Germinal center (tissue), 1 donor: ENCODE measurements at places on chromosomes 2 and 18.

GRCh38 chr18:7367336-7367735, 136.4 kb downstream of the LRRC30 start:
- no peak for DNase-seq

- no peak for DNase-seq
Observed at GRCh38 chr2:99852376-99852934, 289.9 kb downstream of the AFF3 start.

DNA sequence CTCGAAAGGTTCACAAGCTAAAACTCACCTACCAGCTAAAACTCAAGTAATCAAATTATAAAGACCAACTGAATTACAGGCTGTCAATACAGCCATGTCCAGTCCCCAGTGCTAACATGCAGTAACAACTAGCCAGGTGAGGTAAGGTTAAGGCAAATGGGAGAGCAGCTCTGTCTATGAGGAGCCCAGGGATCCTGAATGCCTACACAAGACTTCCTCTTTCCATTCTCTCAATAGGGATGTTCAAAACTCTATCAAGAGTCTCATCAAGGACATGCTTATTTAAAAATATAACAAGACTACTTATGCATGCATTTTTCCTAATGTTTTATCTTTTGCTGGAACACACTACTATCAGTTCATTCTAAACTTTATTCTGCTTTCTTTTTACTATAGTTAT, 20.4 kb downstream of the REV1 start:
- DNase-seq = no peak

DNA sequence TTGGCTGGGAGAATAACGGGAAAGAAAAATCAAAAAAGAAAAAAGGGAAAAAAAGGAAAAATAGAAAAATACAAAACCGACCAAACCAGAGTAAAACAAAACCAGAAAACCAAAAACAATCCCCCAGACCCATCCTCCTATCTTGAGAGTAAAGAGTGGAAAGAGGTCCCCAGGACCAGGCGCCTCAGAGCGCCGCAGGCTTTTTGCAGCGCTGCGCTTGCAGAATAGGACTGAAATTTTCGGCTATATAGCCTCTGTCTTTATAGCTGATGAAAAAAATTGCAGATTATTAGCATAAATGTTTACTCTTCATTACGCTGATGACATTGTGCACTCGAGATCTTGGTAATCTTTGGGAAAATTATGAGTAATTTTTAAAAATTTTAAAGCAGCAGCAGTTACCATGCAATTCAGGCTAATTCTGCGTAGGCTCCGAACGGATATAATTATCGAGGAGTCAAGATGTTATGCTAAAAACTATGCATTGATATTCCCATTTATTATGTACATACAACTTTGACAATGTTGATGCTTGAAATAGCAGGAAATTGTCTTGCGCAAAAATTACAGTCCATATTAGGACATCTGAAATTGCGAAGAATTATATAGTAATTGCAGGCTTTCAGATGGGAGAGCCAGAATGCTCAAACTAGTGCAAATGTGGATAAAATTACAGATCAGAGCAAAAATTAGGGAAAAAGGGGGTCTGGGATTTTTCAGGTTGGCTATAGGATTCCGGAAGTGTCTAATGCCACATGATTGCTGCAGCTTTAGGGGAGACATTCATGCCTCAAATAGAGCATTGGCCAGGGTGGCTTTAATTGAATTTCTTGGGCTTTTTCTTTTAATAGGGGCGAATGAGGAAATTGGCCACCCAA, 8.3 kb downstream of the DLX1 start:
- no peak for DNase-seq

- DNase-seq = no peak
Observed at GRCh38 chr2:195590199-195590860, 66.7 kb upstream of the SLC39A10 start.

- no peak for DNase-seq
Observed at GRCh38 chr2:8409461-8410260, 272.2 kb upstream of the ID2 start.

DNA sequence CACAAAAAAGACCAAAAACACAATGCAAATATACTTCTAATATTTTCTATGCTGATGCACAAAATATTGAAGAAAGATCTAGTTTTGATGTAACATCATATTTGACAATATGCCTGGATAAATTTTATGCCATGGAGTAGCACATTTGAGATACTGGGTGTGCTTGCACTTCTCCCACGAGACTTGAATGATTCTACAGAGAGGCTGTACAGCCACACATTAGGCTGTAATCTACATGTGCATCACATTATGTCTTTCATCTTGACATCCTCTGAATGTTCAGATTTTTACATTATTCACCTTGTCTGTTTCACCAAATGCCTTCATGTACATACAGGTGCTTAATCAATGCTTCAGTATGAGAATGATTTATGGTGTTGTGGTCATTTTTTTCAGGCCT, 756.4 kb upstream of the CDH7 start:
- DNase-seq = no peak

DNA sequence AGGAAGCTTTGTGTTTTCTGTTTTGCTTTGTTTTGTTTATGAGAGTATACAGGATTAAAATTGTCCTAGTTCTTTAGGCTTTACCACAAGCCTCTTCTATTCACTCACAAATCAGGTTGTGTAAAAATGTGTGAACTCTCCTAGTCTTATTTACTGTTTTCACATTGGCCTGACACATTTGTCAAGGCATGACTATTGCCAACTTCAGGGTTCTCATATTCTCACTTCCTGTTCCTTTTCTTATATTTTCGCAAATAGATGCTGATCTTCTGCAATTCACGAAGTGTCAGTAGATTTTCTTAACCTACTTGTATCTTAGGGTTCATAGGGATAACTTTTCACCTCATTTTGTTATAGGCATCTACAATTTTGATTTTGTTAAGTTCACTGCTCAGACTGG, 67.1 kb downstream of the CCDC102B start:
- no peak for DNase-seq

GRCh38 chr2:230899786-230900185, 25.3 kb downstream of the GPR55 start:
- DNase-seq = no peak

DNA sequence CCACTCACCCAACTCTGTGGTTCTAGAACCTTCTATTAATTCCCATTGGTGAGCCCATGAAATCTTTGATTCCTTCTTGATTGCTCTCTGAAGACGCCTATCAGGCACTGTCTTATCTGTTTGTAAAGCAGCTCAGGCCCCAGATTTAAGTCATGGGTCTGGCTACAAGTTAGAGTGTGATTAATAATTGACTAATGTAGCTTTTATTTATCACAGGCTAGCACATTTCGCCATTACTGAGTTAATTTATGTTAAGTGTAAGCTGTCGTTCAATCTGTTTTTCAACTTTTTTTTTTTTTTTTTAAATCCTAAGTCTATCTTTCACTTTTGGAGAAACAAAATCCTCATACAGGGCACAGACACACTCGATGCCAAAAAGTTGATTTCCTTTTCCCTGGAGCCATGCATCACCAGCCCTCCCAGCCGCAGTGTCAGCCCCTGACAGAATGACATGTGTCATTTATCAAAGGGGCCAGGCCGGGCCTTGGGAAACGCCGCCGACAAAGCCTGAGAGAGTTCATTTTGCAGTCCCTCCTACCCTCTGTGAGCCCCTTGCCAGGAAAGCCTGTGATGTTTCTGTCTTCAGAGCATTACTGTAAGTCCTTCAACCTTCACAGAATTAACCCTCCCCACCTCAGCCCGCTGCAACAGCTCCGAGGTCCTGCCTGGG, 15.8 kb downstream of the TSHZ1 start:
- no peak for DNase-seq
